ENCODE measurements at places on chromosomes 13 and 19.
A peak's percentile ranks its signal among the peaks of the same experiment; 100 is the strongest.

DNA sequence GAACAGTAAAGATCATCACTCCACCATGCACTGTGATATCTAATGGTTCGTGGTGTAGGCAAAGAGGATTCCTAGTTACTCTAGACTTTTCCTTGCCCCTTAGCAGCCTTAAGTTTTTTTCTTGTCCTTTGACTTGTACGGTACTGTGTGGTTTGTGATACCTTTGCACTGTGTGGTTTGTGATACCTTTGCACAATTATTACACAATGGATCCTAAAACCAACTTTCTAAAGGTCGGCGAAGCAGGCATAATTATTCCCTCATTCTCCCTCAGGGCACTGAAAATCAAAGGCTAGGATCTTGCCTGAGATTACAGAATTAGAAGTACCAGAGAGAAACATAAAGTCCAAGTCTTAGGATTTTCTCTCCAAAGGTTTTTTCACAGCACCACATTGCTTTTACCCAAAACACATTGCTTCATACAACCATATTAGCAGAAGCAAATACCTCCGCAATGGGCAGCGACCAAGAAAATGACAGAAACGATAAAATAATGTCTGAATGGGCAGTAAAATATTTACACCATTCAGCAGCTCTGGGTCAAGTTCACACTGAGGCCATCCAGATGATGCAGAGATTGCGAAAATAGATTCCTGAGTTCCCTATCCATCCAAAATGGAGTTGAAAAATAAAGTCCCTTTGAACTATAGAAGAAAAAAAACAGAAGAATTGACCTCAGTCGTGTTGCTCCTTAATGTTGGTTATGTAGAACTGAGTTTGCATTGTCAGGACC is 106.4 kb downstream of the FGF14 start:
- DNase-seq: no peak

GRCh38 chr19:4593409-4593851 is 33.9 kb upstream of the SEMA6B start:
- DNase-seq: no peak

DNA sequence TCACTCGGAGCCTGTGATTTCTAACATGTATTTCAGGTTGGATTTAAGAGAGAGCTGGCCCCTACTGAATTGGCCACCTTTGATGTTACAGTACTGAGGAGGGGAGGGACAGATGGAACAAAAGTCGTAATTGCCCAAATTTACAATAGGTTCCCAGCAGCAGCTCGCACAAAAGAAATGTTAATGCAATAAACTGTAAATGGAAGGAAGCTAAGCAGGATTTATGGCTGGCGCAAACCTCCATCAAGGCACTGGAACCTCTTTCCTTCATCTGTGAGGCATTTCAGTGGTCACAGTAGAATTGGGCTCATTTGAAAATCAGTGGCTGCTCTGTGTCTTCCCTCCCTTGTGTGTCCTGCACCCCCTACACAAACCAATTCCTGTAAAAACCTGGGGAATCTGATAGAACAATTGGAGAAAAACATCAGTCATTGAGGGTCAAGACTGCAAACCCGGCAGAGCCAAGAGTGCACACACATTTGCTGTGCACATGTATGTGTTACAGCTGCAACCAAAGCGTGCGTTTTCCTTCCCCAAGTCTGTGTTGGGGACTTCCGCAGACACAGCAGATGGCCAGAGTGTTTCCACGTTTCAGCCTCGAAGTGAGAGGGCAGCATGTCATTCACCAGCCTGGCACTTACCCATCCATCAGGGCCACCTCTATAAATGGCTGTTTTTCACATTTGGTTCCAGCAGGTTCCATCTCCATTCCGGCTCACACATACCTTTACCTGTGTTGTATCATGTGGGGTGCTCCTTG is 192.8 kb downstream of the TM9SF2 start:
- DNase-seq: no peak

DNA sequence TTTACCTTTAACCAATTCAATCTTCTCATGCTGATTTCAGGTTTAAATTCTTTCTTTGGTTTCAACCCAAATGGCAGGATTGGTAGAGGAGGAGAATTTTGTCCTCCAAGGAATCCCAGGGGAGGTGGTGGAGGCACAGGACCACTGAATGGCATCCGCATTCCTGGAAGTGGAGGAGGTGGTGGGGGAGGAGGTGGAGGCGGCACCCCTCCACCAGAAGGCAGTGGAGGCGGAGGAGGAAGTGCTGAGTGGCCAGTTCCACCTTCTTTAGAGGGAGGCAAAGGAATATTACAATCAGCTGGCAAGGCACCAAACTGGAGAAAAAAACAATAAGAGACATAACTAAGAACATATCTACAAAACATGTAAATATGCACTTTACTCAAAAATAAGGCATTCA is 192.9 kb downstream of the DIAPH3 start:
- no peak for DNase-seq

DNA sequence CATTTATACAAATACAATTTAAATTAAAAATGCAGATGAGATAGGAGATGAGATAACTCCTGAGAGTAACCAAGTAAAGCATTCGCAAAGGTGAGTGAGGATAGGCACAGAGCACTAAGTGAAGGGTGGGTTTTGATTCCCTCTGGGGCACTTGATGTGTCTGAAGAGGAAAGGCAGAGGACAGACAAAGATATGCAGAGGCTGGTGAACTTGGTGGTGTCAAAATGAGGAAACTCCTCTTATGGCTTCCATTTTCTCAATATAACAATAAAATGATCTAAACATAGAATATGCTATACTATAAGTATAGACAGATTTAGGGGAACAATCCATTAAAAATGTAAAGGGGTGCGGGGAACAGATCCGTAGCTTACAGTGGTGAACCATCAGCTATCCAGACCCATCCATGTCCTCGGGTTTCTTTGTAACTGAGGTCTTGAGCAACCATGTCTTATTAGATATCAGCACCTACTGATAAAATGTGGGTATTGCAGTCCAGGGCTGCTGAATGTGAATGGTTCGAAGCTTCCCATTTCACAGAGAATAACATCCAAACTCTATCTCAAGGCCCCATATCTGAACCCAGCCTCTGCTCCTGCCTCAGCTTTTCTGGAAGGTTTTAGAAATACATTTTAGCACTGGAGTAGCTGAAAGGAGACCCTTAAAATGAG is 73.9 kb upstream of the SLC10A2 start:
- peak; percentile 19 for DNase-seq

- peak; percentile 57 for DNase-seq
Observed at GRCh38 chr13:27339299-27339698, 68.7 kb downstream of the RASL11A start.

GRCh38 chr13:45623516-45624090 is 8.1 kb upstream of the ERICH6B start:
- DNase-seq: no peak

DNA sequence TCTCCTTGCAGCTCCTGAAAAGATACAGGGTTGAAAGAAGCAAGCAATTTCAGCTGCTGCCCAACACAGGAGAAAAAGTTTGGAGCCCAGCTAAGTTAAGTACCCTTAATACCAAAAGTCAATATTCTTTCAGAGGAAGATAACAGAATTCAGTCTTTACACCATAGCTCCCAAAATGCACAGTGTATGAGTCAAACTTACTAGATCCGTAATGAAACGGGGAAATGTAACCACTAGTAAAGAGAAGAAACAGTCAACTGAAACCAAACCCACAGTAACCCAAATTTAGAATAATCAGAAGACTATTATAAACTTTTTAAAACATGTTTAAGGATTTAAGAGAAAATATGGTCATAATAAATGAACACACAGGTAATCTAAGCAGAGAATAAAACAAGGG is 45.2 kb downstream of the SUCLA2 start:
- no peak for DNase-seq

- DNase-seq: no peak
Observed at GRCh38 chr13:77001540-77001939, 9.7 kb downstream of the CLN5 start.

- no peak for DNase-seq
Observed at GRCh38 chr13:36445278-36445677, 13.0 kb downstream of the CCNA1 start.

DNA sequence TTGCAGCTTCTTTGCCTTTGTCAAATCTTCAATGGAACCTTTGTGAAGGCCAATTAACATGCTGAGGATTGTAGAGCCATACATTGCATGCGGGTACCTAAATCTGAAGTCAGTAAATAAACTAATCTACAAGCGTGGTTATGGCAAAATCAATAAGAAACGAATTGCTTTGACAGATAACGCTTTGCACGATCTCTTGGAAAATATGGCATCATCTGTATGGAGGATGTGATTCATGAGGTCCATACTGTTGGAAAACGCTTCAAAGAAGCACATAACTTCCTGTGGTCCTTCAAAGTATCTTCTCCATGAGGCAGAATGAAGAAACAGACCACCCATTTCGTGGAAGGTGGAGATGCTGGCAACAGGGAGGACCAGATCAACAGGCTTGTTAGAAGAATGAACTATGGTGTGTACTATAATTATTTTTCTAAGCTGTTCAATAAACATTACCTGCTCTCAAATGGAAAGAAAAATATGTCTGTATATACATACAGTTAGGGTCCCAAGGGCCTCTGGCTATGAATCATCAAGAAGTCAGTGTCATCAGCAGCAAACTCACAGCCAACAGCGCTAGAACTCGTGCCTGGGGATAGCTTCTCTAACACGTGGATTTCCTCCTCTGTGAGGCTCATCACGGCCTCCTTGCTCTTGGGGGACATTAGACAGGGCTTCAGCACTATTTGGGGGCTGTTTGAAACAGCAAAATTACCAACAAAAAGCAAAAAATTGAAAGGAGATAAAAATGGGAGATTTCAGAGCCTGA is 2.9 kb upstream of the CD70 start:
- DNase-seq: no peak

GRCh38 chr13:31468114-31468902 is 268.5 kb downstream of the B3GLCT start:
- no peak for DNase-seq

- DNase-seq: no peak
Observed at GRCh38 chr13:67217880-67218279, 12.3 kb downstream of the PCDH9 start.

DNA sequence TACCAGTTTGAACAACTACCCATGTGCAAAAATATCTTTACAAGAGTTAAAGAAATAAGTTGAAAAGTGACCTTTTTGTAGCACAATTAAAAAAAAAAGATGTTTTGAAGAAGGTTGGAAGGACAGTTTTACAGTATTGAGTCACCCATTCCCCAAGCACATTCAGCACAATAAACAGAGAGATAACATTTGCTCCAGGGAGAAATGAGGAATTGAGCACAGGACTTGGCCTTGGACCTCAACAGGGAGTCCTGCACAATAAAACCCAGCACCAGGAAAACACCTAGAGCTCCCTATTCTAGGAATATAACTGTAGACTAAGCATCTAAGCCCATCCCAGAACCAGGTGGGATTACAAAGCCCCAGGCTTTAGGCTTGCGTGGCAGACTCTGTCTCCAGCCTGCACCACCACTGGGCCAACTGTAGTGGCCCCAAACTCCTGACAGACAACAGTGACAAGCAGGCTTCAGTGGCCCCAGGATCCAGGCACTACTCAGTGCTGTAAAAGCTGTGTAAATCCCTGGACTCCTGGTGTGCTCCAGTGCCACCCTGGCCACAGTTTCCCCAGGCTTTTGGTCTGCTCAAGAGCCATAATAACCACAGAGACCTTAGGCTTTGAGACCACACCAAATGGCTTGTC is 857.2 kb downstream of the SLITRK1 start:
- no peak for DNase-seq

DNA sequence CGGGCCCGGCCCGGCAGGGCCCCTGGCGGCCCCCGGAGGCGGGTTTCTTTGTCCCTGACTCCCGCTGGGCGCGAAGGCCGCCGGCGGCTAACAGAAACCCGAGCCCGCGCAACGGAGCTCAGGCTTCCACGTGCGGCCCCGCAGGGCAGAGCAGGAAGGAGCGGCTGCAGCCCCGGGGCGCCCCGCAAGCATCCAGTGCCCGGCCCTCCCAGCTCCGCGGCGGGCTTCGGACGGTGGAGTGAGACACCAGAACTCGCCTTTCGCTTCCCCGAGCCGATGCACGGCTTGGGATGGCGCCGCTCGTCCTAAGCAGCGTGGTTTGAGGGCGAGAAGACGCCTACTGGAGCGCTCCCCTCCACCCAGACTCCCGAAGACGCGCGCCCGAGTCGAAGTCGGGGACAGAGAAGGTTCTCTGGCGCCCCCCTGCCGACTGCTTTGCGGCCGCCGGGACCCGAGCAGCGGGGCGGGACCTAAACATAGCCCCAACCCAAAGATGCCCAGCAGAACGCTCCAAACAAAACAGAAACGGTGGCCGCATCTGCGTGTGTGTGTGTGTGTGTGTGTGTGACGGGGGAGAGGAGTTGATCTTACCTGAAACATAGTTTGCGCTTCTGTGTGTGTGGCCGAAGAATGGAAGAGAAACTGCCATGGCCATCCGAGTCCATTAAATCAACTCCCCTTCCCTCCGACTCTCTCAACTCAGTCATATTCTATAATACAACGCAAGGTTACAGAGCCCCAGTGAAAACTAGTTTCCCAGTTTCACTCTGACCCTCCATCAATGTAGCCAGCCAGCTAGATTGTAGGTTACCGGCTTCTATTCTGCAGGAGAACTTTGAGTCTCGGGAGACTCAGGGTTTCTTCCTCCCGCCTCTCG is 629 bp upstream of the FGF9 start:
- peak; percentile 86 for DNase-seq

DNA sequence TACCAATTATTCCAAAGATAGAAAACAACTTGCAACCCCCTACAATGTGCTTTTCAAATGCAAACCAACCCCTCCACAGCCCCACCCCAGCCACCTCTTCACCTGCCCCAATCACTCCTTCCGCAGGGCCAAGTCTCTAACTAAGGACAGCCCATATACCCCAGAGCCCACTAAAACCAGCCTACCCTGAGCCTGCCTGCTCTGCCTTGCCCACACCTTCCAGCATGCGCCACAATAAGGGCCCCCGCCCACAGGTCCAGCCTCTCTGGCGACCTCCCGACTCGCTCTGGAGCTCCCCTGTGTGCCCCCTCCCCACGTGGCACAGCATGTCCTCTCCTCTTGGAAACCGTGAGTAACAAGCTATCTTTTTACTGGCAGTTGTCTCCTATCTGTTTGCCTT is 42.8 kb upstream of the MEDAG start:
- DNase-seq: no peak

- DNase-seq: no peak
Observed at GRCh38 chr13:24043590-24044350, 116.8 kb upstream of the SPATA13 start.

GRCh38 chr13:44331446-44331845 is 42.2 kb upstream of the SERP2 start:
- no peak for DNase-seq

DNA sequence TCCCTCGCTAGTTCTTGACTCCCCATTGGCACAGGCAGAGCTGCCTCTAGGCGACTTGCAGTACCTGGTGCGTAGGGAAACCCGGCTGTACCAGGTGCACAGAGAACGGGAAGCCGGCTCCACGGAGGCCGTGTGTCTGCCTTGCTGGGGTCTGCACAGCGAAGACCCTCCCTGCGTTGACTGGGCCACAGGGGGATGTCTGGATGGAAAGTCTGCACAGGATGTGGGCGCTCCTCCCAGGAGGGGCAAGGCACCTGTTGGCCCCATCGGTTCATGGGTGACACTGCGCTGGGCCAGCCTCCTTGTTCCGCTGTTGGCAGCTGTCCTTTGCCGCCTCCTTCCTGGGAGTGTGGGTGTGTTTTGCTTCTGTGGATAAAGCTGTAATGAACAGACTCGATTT is 138.3 kb downstream of the TEX29 start:
- DNase-seq: no peak

Data from RPMI8226 (cell line).